ENCODE measurements at places on chromosomes 16 and 17.

DNA sequence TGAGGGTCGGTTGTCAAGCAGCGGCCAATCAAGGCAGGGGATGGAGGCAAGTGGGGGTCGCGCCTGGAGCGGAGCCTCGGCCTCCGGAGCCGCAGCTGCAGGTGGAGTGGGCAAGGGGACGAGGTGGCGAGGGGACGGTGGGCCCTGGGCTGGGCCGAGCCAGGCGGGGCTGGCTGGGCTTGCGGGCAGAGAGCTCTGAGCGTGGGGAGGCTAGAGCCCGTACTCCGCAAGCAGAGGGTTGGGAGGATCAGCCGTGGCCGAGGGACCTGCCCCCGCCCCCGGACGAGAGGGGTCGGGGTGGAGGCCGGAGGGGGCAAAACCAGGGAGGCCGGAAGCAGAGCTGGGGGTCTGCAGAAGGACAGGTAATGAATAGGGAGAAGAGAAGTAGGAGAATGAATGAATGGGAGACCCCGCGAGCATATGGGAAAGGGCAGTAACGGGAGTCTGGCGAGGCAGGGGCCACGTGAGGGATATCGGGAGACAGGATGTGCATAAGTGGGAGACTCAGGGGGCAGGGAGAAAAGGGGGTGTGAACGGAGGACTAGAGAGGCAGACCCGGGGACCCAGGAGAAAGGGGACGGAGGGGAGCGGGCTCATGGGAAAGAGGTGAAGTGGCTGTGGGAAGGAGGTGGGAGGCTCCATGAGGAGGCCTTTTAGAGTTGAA, at the start of gene KATNB1:
TSS of gene KATNB1 (plus strand) at position 16 of the 664 bp plus-strand sequence. CDS start 1,474 bp downstream, outside the sequence.
- H3K27me3 ChIP-seq = no peaks in the 10 kb centered on the region
- no peak for DNase-seq
- peaks cover 32% of the 10 kb centered on the region for H3K4me1 ChIP-seq
- H3K36me3 ChIP-seq = peaks cover 12% of the 10 kb centered on the region
- H3K4me3 ChIP-seq = peak within 1 kb of the TSS; percentile 92

DNA sequence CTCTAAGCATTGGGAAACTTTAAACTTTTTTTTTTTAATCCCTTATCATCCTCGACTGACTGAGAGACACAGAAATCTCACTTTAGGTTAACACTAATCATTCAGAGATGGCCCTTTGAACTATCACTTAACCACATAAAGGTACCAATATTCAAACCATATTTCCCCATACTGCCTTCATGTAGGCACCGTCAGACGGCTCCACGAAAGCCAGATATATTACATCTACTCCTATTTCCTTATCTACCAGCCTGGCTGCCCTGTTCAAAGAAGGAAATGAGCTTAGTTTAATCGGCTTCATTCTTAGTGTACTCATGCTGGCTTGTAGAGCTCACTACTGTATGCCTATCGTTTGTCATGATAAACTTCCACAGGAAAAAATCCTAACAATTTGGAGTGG, 270.9 kb downstream of the CEP112 start:
- no peak overlapping the region for H3K27ac ChIP-seq
- peaks cover 2% of the 10 kb centered on the region for H3K36me3 ChIP-seq
- DNase-seq = no peak
- no peaks in the 10 kb centered on the region for H3K4me1 ChIP-seq
- H3K4me3 ChIP-seq = no peak overlapping the region

GRCh38 chr16:49755716-49756505, 100.0 kb downstream of the ZNF423 start:
- H3K36me3 ChIP-seq = no peaks in the 10 kb centered on the region
- no peak for DNase-seq

- no peak overlapping the region for H3K4me3 ChIP-seq
- peaks cover 3% of the 10 kb centered on the region for H3K36me3 ChIP-seq
- H3K27me3 ChIP-seq = no peaks in the 10 kb centered on the region
- peaks cover 96% of the 10 kb centered on the region for H3K4me1 ChIP-seq
- DNase-seq = no peak
Observed at GRCh38 chr17:77437017-77437416, 296.2 kb downstream of the SEC14L1 start.

GRCh38 chr17:55448681-55449080, 27.0 kb upstream of the MMD start:
- no peak for DNase-seq
- H3K4me3 ChIP-seq = no peak overlapping the region
- H3K36me3 ChIP-seq = no peaks in the 10 kb centered on the region
- H3K27ac ChIP-seq = no peak overlapping the region
- peaks cover 10% of the 10 kb centered on the region for H3K4me1 ChIP-seq

DNA sequence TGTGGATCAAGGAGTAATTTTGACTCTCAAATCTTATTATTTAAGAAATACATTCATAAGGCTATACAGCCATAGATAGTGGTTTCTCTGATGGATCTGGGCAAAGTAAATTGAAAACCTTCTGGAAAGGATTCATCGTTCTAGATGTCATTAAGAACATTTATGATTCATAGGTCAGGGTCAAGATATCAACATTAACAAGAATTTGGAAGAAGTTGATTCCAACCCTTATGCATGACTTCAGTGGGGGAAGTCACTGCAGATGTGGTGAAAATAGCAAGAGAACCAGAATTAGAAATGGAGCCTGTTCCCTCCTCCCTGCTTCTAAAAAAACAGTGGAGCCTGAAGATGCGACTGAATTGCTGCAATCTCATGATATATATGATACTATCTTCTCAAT, 36.6 kb upstream of the HNF1B start:
- H3K36me3 ChIP-seq = no peaks in the 10 kb centered on the region
- H3K4me1 ChIP-seq = no peaks in the 10 kb centered on the region
- H3K27me3 ChIP-seq = peaks cover 43% of the 10 kb centered on the region
- DNase-seq = no peak
- H3K4me3 ChIP-seq = no peak overlapping the region
- no peak overlapping the region for H3K27ac ChIP-seq

DNA sequence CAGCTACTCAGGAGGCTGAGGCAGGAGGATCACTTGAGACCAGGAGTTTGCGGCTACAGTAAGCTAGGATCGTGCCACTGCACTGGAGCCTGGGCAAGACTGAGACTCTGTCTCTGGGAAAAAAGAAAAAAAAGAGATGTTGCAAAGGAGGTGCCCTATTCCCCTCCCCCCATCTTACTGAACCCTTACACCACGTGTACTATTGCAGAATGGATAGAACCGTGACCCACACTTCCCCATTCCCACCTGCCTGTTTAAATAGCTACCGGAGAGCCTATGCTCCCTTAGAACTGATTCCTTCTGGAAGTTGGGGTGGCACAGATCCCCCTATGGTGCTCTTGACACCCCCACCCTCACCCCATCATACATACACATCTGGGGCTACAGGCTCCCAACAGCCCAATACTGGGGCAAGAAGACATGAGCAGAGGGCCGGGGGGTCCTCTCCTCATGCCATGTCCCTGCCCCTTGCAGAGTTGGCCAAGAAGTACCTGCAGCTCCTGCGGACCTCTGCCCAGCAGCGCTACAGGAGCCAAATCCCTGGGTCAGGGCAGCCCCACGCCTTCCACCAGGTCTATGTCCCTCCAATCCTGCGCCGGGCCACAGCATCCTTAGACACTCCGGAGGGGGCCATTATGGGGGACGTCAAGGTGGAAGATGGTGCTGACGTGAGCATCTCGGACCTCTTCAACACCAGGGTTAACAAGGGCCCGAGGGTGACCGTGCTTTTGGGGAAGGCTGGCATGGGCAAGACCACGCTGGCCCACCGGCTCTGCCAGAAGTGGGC, 35.7 kb downstream of the NLRC5 start:
- peaks cover 75% of the 10 kb centered on the region for H3K36me3 ChIP-seq
- peaks cover 72% of the 10 kb centered on the region for H3K4me1 ChIP-seq
- no peak for DNase-seq
- H3K27ac ChIP-seq = no peak overlapping the region

DNA sequence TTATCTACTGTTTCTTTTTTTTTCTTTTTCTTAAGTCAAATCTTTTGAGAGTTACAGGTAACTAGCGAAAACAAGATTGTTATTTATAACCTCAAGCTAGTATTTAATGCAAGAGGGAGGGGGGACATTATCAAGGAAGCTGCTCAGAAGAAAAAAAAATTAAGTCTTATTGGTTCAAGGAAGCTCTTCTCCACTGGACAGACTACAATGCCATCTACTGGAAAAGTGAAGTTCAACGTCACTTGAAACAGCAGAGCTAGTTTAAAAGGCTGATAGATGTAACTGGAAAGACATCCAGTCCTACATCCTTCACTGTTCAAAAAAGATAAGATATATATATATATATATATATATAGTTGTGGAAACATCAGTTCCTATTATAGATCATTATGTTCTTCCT, 418.0 kb upstream of the PSMD7 start:
- DNase-seq = no peak
- H3K4me1 ChIP-seq = no peaks in the 10 kb centered on the region
- H3K27me3 ChIP-seq = no peaks in the 10 kb centered on the region
- no peak overlapping the region for H3K27ac ChIP-seq
- no peaks in the 10 kb centered on the region for H3K36me3 ChIP-seq

DNA sequence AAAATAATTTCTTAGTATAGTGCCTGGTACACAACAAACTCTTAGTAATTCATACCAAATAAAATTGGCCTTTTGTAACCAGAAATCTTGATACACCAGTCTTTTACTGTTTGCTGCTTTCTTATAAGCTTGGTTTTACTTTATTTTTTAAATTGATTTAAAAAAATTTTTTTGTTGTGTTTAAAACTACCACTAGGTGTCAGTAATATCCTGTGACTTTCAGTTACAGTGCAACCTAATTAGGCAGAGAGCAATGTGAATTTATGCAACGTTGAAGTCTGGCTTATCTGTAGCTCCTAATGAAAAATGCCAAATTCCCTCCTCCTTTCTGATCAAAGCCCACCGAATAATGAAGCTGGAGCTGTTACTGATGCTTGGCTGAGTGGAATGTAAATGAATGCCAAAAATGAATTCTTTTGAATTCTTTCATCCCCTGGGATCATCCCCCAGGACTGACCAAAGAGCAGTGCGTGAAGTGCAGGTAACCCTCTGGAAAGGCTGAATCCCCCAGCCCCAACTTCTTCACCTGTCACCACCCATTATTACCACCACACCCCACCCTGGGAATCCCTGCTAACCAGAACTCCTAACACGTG, 3.8 kb downstream of the ERCC4 start:
- no peak overlapping the region for H3K27ac ChIP-seq
- DNase-seq = no peak
- no peak overlapping the region for H3K4me3 ChIP-seq
- H3K27me3 ChIP-seq = no peaks in the 10 kb centered on the region
- H3K4me1 ChIP-seq = peaks cover 23% of the 10 kb centered on the region

DNA sequence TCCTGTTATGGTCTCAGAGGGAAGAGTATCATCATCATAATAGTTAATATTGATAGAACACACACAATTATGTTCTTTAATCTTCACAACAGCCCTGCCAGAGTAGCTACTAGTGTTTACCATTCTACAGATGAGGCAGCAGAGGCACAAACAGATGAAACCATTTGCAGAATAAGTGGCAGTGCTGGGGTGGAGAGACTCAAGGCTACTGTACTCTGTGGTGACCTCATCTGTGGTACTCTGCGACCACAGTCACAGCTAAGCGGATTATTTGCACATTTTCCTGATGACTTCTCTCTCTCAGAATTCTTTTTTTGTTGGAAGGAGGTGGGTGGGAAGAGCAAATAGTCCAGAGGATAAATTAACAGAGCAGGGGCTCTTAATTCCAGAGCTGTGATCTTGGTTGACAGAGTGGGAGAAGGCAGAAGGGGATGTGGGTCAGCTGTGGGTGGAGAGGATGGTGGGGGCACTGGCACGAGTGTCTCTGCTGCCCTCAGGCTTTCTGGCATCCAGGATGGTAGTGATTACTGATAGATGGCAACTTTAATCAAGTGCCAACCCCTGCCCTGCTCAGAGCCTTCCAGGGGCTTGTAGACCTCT, 41.8 kb downstream of the MRM1 start:
- peaks cover 17% of the 10 kb centered on the region for H3K4me1 ChIP-seq
- H3K4me3 ChIP-seq = peak overlapping the region; percentile 49
- no peak overlapping the region for H3K27ac ChIP-seq
- DNase-seq = no peak
- peaks cover 71% of the 10 kb centered on the region for H3K27me3 ChIP-seq
- H3K36me3 ChIP-seq = no peaks in the 10 kb centered on the region

Data from activated CD8-positive, alpha-beta memory T cell treated with anti-CD3 and anti-CD28 coated beads, Interleukin-2, amount 10 ng/mL, durations not matched to agents 7 days and 5 days (primary cell).